Natural killer cell (primary cell): ENCODE measurements at places on chromosomes 16 and 17.
A peak's percentile ranks its signal among the peaks of the same experiment; 100 is the strongest.

- peak overlapping the region; percentile 66 for H3K27ac ChIP-seq
- no peaks in the 10 kb centered on the region for H3K27me3 ChIP-seq
- DNase-seq, result peak; percentile 92
- H3K4me3 ChIP-seq, result no peak overlapping the region
Measured at GRCh38 chr16:17364319-17365210, 106.2 kb downstream of the XYLT1 start.

DNA sequence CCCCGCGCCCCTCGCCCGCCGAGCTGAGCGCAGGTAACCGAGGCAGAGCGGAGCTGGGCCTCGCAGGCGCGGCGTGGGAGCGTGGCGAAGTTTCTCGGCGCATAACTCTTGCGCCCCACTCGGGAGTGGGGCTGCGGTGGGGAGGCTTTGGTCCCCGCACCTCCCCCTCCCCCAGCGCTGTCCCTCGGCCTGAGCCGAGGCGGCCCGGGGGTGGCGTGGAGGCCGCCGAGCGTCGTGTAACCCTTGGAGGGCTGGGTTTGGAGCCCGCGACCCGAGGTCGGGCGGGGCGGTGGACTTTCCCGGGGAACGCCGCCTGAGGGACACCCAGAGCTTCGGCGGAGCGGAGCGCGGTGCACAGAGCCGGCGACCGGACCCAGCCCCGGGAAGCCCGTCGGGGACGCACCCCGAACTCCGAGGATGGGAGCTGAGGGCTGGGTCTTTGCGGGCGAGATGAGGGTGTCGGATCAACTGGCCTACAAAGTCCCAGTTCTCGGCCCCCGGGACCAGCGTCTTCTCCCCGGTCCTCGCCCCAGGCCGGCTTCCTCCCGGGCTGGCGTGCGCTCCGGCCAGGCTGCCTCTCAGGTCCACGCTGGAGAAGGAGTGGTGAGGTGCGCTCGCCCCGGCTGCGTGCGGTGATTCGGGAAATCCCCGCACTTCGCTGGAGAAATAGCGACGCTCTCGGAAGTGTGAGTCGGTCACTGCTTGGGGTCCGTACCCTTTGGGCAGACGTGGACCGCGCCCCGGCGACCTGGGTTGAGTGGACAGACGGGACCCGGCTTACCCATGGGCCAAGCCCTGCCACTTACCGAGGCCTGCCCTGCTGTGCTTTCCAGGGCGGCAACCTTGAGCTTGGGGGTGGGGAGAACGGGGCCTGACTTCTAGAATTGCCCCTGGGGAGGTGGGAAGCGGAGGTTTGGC, 168.4 kb downstream of the RAB11FIP4 start:
- peaks cover 4% of the 10 kb centered on the region for H3K27me3 ChIP-seq
- peaks cover 13% of the 10 kb centered on the region for H3K4me1 ChIP-seq
- no peak for DNase-seq
- no peaks in the 10 kb centered on the region for H3K36me3 ChIP-seq
- H3K27ac ChIP-seq, result no peak overlapping the region
- H3K4me3 ChIP-seq, result no peak overlapping the region

- no peak overlapping the region for H3K27ac ChIP-seq
- DNase-seq, result no peak
- peaks cover 6% of the 10 kb centered on the region for H3K27me3 ChIP-seq
- no peaks in the 10 kb centered on the region for H3K36me3 ChIP-seq
- no peak overlapping the region for H3K4me3 ChIP-seq
Measured at GRCh38 chr16:55505333-55506015, 3.4 kb upstream of the LPCAT2 start.

DNA sequence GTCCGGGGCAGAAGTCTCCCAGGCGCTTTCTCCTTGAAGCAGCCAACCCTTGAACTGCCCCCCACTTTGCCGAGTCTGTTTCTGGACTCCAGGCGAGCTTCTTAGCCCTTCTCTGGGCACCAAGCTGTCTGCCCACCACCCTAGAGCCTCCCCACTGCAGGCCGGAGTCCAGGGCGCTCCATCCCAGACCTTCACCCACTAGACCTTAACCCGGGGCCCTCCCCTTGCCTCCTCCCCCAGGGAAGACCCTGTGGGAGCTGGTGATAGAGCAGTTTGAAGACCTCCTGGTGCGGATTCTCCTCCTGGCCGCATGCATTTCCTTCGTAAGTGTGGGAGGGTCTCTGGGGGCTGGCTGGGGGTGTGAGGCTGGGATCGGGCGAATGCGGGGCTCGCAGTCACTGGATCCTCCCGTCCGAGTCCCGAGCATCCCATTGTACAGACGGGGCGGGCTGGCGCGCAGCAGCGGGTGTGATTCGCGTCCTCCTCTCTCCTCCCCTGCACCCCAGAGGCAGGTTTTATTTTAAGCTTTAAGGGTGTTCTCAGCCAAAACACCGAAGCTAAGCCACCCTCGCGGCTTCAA, 1.1 kb downstream of the ATP2A1 start:
- H3K36me3 ChIP-seq, result peaks cover 2% of the 10 kb centered on the region
- H3K27ac ChIP-seq, result peak overlapping the region; percentile 46
- no peak for DNase-seq
- no peaks in the 10 kb centered on the region for H3K27me3 ChIP-seq
- peak overlapping the region; percentile 91 for H3K4me3 ChIP-seq

DNA sequence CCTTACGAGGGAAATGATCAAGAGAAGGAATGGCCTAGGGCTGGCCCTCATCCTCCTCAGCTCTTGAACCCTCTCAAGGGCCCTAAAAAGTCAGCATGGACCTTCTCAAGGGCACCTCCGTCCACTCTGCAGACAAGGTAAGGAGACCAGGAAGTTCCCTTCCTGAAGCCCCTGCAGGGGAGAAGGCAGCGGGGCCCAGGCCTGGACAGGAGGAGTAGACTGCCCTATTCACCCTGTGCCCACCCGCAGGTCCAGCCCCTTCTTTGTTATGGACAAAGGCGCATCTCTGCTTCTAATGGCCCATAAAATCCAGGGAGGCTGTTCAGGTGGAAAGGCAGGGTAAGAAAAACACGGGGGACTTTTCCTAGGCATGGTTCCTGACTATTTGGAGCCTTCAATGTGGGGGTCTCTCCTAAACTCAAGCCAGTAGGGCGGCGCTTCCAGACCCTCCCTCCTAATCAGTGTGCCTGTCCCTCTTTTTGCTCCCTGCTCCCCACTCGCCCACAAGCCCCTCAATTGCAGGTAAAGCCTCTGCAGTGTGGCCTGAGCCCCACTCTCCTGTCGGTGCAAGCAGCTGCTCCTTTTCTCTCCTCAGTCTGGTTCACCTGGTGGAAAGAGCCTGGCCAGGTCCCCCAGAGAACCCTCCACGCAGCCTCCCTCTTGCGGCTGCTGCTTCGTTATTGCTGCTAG, 28.2 kb downstream of the AXIN2 start:
- H3K36me3 ChIP-seq, result no peaks in the 10 kb centered on the region
- H3K27ac ChIP-seq, result no peak overlapping the region
- no peaks in the 10 kb centered on the region for H3K27me3 ChIP-seq
- H3K4me3 ChIP-seq, result no peak overlapping the region

- H3K27ac ChIP-seq, result no peak overlapping the region
- H3K4me3 ChIP-seq, result no peak overlapping the region
- H3K4me1 ChIP-seq, result no peaks in the 10 kb centered on the region
- no peaks in the 10 kb centered on the region for H3K27me3 ChIP-seq
Measured at GRCh38 chr17:72569148-72569946, 448.5 kb downstream of the SOX9 start.

DNA sequence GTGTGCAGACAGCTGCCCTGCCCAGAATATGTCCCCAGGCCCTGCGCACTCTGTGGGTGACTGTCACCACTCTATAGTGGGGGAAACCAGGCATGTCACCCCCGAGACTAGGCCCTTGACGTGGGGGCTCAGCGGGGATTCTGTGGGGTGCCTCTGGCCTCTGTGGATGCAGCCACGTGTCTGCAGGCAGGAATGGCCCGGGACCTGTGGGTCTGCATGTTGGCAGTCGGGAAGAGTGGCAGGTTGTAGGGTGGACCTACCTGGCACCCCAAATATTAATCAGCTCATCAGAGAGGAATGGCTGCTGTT, 954 bp downstream of the IL32 start:
- DNase-seq, result no peak
- H3K4me3 ChIP-seq, result peak overlapping the region; percentile 55
- H3K27ac ChIP-seq, result peak overlapping the region; percentile 90
- peaks cover 13% of the 10 kb centered on the region for H3K36me3 ChIP-seq
- H3K4me1 ChIP-seq, result peaks cover 73% of the 10 kb centered on the region

DNA sequence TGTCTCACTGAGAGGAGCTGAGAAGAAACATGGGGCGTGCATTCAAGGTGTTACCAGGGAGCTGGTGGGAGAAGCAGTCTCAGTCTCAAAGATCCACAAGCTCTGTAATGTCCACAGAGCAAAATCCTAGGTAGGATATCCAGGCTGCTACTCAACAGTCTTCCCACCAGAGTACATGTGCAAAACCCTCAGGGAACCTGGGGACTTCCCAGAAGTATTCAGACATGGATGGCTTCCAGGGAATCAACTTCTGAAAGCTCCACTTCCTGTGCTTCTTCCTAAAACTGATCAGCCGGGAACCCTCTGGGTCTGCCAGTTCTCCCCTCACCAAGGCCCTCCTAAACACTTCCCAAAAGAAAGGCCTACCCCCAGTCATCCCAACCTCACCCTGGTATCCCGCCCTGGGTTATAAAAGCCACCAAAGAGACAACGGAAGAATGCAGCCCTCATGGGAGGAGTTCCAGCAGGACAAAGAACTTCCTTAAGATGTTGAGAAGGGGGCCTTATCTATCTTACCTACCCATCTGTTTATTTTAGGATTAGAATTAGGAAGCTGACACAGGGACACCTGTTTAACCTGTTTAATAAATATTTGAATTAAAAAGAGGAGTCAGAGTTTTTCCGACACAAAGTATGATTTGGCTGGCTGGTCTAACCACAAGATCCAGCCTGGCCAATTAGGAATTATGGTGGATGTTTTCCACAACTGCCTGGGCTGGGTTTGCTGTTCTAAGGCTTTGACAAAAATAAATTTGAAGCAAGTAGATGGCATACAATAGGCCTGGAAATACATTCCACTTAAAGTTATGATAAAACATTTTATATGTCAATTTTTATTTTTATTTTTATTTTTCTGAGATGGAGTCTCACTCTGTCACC, 37.0 kb downstream of the CUEDC1 start:
- peaks cover 3% of the 10 kb centered on the region for H3K4me1 ChIP-seq
- H3K27ac ChIP-seq, result no peak overlapping the region
- no peaks in the 10 kb centered on the region for H3K36me3 ChIP-seq
- DNase-seq, result no peak

- H3K27me3 ChIP-seq, result no peaks in the 10 kb centered on the region
- H3K36me3 ChIP-seq, result no peaks in the 10 kb centered on the region
- no peak overlapping the region for H3K27ac ChIP-seq
- no peak overlapping the region for H3K4me3 ChIP-seq
- DNase-seq, result peak; percentile 42
Measured at GRCh38 chr17:69358688-69359596, 32.0 kb upstream of the ABCA5 start.

GRCh38 chr17:15083225-15083624, 181.9 kb downstream of the PMP22 start:
- H3K27me3 ChIP-seq, result no peaks in the 10 kb centered on the region
- no peak overlapping the region for H3K4me3 ChIP-seq
- no peaks in the 10 kb centered on the region for H3K4me1 ChIP-seq
- no peak overlapping the region for H3K27ac ChIP-seq

- H3K4me3 ChIP-seq, result no peak overlapping the region
- H3K27me3 ChIP-seq, result no peaks in the 10 kb centered on the region
- no peak overlapping the region for H3K27ac ChIP-seq
- no peak for DNase-seq
- H3K36me3 ChIP-seq, result no peaks in the 10 kb centered on the region
Measured at GRCh38 chr17:50461550-50462132, 7.0 kb downstream of the CHAD start.

GRCh38 chr16:63774302-63774701, 1347.6 kb downstream of the CDH11 start:
- no peak for DNase-seq
- H3K4me1 ChIP-seq, result no peaks in the 10 kb centered on the region
- H3K4me3 ChIP-seq, result no peak overlapping the region
- H3K27ac ChIP-seq, result no peak overlapping the region
- no peaks in the 10 kb centered on the region for H3K36me3 ChIP-seq

GRCh38 chr16:82880346-82880745, 253.6 kb downstream of the CDH13 start:
- DNase-seq, result no peak
- H3K4me3 ChIP-seq, result no peak overlapping the region
- H3K36me3 ChIP-seq, result no peaks in the 10 kb centered on the region

- DNase-seq, result peak; percentile 31
- H3K27ac ChIP-seq, result peak overlapping the region; percentile 59
- H3K4me3 ChIP-seq, result no peak overlapping the region
- H3K4me1 ChIP-seq, result peaks cover 61% of the 10 kb centered on the region
- no peaks in the 10 kb centered on the region for H3K36me3 ChIP-seq
Measured at GRCh38 chr17:74779501-74779900, 3.4 kb upstream of the NAT9 start.

DNA sequence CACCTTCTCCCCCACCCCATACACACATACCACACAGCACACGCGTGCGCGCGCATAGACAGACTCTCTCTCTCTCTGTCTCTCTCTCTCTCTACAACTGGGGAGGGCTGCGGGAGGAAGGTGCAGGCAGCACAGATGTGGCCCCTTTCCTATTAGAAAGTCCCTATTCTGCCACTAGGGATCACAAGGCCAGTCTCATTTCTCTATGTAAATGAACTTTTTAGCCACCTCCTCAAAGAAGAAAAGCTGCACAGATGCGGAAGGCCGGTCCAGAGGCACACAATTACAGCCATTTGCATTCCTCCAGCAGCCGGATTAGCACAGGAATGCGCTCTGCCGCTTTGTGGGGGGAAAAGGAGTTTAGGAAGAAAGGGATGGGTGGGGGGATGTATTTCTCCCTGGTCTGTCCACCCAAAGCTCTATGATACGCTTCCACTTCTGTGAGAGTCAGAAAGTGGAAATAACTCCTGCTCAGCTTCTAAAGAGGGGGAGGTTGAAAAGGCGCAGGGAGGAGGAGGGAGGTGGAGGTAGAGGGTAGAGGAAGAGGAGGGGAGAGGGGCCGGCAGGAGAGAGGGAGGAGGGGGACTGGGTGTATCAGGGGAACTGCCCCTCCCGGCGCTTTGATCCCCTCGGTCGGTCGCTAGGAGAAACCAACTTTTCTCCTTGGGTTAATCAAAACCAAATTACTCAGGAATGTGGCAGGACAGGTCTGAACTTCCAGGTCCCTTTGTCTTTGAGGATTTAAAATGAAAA, 11.7 kb downstream of the ZFHX3 start:
- H3K4me1 ChIP-seq, result peaks cover 66% of the 10 kb centered on the region
- no peaks in the 10 kb centered on the region for H3K27me3 ChIP-seq
- H3K27ac ChIP-seq, result peak overlapping the region; percentile 32
- H3K4me3 ChIP-seq, result no peak overlapping the region
- no peak for DNase-seq
